Metanephros (tissue), 2 donors: ENCODE measurements at places on chromosomes 5 and 9. TPM values are rescaled to one million over a fixed set of nuclear protein-coding genes. Genes with fewer than 3 reads are reported as not detected.

The F2R gene
- total RNA-seq, result 50.2 TPM

The CAVIN4 gene
- 38.4 TPM for total RNA-seq

The FABP6 gene
- total RNA-seq, result not detected

The KCNIP1 gene
- 4.7 TPM for total RNA-seq

The NTRK2 gene
- 66.0 TPM for total RNA-seq

The ITGA2 gene
- total RNA-seq, result 25.0 TPM
